ENCODE measurements at places on chromosomes 2 and 18.

DNA sequence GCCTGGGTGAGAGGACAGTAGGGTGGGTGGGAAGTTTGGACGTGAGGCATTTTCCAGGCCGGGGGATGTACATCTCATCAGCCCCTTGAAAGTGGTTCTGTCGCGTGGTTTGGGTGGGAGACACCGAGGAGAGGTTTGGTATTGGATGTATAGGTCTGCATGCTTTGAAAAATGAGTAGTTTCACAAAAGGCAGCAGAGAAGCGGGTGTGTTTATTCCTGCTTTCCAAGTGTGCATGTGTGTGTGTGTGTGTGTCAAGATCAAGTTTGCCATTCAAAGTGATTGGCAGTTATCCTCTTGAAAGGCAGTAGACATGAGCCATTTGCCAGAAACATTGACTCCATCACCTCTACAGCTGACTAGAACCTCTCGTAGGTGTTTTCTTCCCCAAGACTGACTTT, 423.1 kb upstream of the POU3F3 start:
- peaks cover 44% of the 10 kb centered on the region for H3K27me3 ChIP-seq
- no peak overlapping the region for H3K27ac ChIP-seq
- no peak overlapping the region for H3K4me3 ChIP-seq
- peaks cover 25% of the 10 kb centered on the region for H3K4me1 ChIP-seq
- H3K36me3 ChIP-seq = no peaks in the 10 kb centered on the region

DNA sequence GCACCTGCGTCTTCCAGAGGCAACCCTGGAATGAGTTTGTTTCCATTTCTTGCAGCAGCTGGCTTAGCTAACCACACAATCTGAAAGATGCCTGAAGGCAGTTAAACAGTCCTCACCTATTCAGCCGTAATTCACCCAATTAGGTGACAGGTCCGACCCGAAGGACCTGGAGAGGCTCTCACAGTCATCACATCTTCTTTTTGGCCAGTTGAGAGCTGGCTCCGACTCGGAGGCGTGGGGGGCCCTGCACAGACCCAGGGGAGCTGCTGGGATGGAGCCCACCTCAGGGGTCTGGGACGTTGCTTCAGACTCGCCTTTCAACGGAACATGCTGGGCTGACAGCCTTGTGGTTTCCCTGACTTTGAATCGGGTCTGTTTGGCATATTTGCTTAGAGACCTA, 187.3 kb downstream of the RTP5 start:
- H3K27ac ChIP-seq = no peak overlapping the region
- no peak overlapping the region for H3K4me3 ChIP-seq

DNA sequence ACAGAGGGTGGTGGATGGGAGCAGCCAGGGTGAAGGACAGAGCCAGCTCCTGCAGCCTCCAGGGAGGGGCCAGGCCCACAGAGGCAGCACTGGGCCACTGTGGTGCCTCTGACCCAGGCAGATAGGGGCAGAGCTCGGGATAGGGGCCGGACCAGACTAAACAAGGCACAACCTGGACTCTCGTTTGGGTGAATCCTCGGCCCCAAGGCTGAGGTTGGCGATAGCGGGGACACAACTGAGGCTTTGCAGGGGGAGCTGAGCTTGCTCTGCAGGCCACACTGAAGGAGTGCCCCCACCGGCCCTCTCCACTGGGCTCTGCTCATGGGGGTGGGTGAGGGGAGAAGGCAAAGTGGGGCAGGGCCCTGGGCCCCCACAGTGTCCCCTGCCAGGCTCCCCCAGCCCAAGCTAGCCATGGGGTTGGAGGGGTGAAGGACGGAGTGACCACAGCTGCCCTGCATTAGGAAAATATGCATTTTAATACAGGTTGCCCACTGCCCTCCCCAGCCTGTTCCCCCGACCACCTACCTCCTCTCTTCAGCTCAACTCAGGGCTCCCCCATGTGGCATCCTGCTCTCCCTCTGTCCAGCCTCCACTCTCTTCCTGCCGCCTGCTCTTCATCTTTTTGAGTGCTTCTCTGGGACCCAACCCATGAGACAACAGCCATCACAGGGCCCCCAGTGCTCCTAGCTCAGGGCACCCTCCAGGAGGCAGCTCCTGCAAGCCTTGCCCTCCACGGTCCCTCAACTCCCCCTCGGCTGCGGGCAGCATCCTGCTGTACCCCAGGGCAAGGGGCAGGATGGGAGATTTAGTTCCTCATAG, 152.8 kb downstream of the INHBB start:
- no peak overlapping the region for H3K27ac ChIP-seq
- no peak overlapping the region for H3K4me3 ChIP-seq
- H3K27me3 ChIP-seq = peaks cover 46% of the 10 kb centered on the region
- no peaks in the 10 kb centered on the region for H3K36me3 ChIP-seq
- H3K4me1 ChIP-seq = no peaks in the 10 kb centered on the region
- DNase-seq = no peak

DNA sequence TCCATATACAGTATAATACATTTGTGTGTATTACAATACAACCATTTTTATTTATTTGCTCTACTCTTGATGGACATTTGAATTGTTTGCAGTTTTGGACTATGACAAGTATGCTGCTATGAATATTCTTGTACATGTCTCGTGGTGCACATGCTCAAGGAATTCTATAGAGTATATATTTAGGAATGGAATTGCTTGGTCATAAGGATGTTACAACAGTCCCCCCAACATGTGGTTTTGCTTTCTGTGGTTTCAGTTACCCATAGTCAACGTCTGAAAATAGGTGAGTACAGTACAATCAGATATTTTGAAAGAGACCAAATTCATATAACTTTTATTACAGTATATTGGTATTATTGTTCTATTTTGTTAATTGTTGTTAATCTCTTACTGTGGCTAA, 24.1 kb upstream of the PLEKHM3 start:
- H3K27ac ChIP-seq = no peak overlapping the region
- H3K36me3 ChIP-seq = no peaks in the 10 kb centered on the region
- no peaks in the 10 kb centered on the region for H3K4me1 ChIP-seq
- H3K27me3 ChIP-seq = no peaks in the 10 kb centered on the region
- DNase-seq = no peak
- no peak overlapping the region for H3K4me3 ChIP-seq

DNA sequence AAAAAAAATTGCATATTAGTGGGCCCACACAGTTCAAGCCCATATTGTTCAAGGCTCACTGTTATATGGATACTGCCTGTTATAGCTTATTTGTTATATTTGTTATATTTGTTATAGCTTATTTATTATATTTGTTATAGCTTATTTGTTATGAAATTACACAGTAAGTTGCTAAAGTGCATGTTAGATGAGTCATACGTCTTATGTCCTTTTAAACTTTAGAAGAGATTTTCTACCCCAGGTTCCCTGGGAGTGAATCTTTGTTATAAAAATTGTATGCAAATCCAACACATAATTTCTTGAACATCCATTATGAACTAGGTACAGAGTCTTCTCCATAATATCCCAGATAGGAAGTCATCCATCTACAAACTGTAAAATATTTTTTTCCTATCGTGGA, 22.1 kb downstream of the HTR2B start:
- H3K4me1 ChIP-seq = peaks cover 6% of the 10 kb centered on the region
- no peak for DNase-seq
- peaks cover 37% of the 10 kb centered on the region for H3K36me3 ChIP-seq
- peak overlapping the region; percentile 33 for H3K27ac ChIP-seq

- no peak for DNase-seq
- no peak overlapping the region for H3K27ac ChIP-seq
- no peak overlapping the region for H3K4me3 ChIP-seq
- H3K36me3 ChIP-seq = no peaks in the 10 kb centered on the region
- no peaks in the 10 kb centered on the region for H3K4me1 ChIP-seq
These were observed 101.1 kb downstream of the SLC4A10 start for GRCh38 chr2:161725297-161725696.

- H3K27ac ChIP-seq = no peak overlapping the region
- peaks cover 16% of the 10 kb centered on the region for H3K4me1 ChIP-seq
- DNase-seq = no peak
- no peaks in the 10 kb centered on the region for H3K36me3 ChIP-seq
- peaks cover 100% of the 10 kb centered on the region for H3K27me3 ChIP-seq
These were observed 1.2 kb downstream of the PAX3 start for GRCh38 chr2:222297600-222297935.

DNA sequence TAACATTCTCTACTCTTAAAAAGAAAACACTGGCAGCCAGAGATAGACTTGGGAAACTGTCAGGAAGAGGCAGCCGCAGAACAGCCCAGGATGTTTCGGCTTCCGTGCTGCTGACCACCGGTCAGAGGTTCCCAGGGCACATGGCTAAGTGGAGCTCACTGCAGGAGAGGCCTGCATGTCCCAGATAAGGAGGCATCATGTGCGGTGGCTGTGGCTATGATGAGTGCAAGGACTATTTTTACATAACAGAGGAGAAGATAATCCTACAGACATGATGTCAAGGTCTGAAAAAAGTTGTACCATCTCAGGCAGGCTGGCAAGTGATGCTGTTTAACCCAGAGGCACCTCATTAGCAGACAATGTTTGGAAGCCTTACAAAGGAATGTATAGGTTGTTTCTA, 252.3 kb downstream of the CYRIA start:
- DNase-seq = no peak
- peaks cover 4% of the 10 kb centered on the region for H3K36me3 ChIP-seq
- H3K27me3 ChIP-seq = no peaks in the 10 kb centered on the region
- H3K4me1 ChIP-seq = peaks cover 29% of the 10 kb centered on the region
- peak overlapping the region; percentile 76 for H3K27ac ChIP-seq
- H3K4me3 ChIP-seq = no peak overlapping the region

DNA sequence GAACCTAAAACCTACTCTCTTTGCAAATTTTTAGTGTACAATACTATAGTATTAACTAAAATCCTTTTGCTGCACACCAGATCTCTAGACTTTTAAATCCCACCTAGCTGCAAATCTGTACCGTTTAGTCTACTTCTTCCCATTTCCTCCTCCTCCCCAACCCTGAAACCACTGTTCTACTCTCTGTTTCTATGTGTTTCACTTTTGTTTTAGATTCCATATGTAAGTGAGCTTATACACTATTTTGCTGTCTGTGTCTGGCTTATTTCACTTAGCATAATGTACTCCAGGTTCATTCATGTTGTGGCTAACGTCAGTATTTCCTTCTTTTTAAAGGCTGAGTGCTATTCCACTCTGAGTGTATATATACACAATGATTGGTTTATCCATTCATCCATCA, 18.4 kb upstream of the DSC2 start:
- no peaks in the 10 kb centered on the region for H3K36me3 ChIP-seq
- no peaks in the 10 kb centered on the region for H3K27me3 ChIP-seq
- no peak for DNase-seq
- no peak overlapping the region for H3K27ac ChIP-seq
- no peaks in the 10 kb centered on the region for H3K4me1 ChIP-seq

GRCh38 chr2:223815186-223815883, 22.0 kb downstream of the AP1S3 start:
- no peaks in the 10 kb centered on the region for H3K27me3 ChIP-seq
- H3K4me1 ChIP-seq = peaks cover 56% of the 10 kb centered on the region
- DNase-seq = no peak
- no peaks in the 10 kb centered on the region for H3K36me3 ChIP-seq
- no peak overlapping the region for H3K4me3 ChIP-seq
- peak overlapping the region; percentile 81 for H3K27ac ChIP-seq
